ENCODE measurements at places on chromosomes 11 and 22. TPM values are rescaled to one million over a fixed set of nuclear protein-coding genes. Genes with fewer than 3 reads are reported as not detected.

Gene C11orf91
- not detected for total RNA-seq

Gene TYR
- not detected for total RNA-seq

Gene CDC42BPG
- 0.29 TPM for total RNA-seq

Gene EI24
- 121 TPM for total RNA-seq

Gene RASD2
- total RNA-seq, result not detected

Gene GDPD5
- total RNA-seq, result 13.6 TPM
